ENCODE measurements at places on chromosomes 4 and X.

- DNase-seq: no peak
These were observed 51.3 kb downstream of the RBPJ start for GRCh38 chr4:26372076-26372475.

DNA sequence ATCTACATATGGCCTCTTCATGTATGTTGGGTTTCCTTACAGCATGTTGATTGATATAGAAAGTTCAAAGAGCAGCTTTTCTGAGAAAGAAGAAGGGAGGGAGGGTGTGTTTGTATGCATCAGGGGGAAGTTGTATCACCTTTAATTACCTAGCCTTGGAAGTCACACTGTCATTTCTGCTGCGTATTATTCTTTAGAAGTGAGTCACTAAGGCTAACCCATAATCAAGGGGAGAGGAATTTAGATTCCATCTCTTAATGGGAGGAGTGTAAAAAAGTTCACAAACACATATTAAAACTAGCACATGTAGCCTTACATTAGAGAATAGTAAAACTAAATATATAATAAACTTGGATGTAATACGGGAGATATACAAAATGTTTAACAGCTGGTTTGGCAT is 86.5 kb upstream of the CBLL2 start:
- DNase-seq: no peak

DNA sequence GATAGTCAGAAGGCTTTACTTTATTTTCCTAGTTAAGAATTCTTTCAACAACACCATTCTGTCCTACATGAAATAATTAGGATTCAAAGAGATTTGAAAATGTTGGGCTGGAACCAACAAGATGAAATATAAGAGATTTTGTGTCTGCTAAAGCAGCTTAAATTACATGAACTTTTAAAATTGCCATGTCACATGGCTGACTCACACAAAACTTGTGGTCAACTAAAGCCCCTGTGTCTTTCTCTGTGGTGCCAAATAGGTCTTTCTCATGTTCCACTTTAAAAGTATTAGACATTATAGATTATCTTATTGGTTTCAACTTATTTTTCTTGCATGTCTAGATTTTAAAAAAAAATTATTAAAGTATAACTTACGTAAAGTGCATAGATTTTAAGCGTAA is 60.8 kb upstream of the FHL1 start:
- peak; percentile 27 for DNase-seq

GRCh38 chr4:168847771-168848502 is 162.1 kb downstream of the CBR4 start:
- peak; percentile 59 for DNase-seq
